ENCODE measurements at places on chromosomes 12 and 14.

- DNase-seq: no peak
Observed at GRCh38 chr12:87924149-87924548, 105.1 kb downstream of the C12orf50 start.

- no peak for DNase-seq
Observed at GRCh38 chr14:88130057-88130432, 125.1 kb downstream of the GPR65 start.

- no peak for DNase-seq
Observed at GRCh38 chr14:71698027-71698426, 234.2 kb upstream of the RGS6 start.

- no peak for DNase-seq
Observed at GRCh38 chr14:51293912-51294389, 53.9 kb downstream of the TMX1 start.

DNA sequence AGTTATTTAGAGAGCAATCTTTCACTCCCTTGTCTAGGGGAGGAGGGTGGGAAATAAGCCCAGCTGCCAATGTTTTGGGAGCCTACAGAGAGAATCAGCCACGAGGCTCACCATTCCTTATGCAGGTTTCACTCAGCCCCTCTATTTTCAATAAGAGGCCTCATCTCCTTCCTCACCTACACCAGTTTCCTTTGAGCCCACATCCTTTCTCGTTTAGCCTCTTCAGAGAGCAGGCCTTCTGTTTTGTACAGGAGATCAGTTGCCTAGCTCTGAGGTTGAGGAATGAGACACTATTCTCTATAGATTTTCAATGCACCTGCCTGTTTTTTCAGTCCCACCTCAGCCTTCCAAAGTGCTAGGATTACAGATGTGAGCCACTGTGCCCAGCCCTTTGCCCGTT lies 17.9 kb downstream of the SNAPC1 start:
- no peak for DNase-seq

GRCh38 chr14:72701237-72701565 lies 192.7 kb downstream of the DPF3 start:
- no peak for DNase-seq

DNA sequence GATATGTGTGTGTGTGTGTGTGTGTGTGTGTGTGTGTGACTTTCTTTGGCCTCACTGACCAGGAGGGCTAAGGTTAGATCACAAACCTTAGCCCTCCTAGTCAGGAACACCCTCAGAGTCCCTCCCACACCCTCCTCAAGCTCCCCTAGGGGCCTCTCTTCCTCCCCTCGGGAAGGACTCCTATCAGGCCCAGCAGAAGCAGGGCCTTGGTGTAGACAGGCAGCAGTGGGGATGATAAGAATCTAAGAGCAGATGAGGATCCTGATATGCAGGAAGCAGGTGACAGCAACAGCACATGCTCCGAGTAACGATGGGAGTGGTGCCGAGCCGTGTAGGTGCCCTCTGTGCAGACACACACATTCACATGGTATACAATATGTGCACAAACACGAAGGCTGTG lies 20.7 kb downstream of the PLEK2 start:
- DNase-seq: no peak

- no peak for DNase-seq
Observed at GRCh38 chr12:71108355-71108754, 49.4 kb downstream of the TSPAN8 start.

- no peak for DNase-seq
Observed at GRCh38 chr14:93094121-93094918, 21.4 kb downstream of the ITPK1 start.

GRCh38 chr14:52900731-52901130 lies 50.1 kb downstream of the FERMT2 start:
- no peak for DNase-seq

GRCh38 chr12:6212086-6212485 lies 11.9 kb downstream of the CD9 start:
- no peak for DNase-seq

DNA sequence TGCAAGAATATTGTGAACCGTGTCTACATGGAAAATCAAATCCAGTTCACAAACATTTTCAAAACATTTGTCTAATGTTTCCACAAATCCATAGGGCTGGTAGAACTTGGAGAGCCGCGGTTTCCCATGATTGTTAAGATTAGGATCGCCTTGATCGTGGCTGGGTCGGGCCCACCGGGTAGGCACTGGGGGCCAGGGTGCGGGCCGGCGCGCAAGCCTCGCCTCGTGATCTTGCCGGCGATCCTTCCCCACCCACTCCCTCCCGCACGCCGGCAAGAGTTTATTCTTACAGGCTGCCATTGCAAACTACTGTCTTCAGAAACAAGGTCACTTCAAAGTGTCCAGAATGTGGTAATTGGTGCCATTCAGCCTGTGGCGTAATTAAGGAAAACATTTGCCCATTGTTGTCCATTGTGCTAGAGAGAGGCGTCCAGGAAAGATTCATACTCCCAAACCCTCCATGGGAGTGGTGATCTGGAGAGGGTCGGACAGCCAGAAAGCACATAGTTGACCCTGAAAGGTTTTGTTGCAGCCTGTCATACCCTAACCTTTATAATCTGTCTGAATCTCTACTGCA lies 95.5 kb downstream of the BORCS5 start:
- no peak for DNase-seq

- no peak for DNase-seq
Observed at GRCh38 chr14:36647824-36648753, 13.6 kb upstream of the PAX9 start.

DNA sequence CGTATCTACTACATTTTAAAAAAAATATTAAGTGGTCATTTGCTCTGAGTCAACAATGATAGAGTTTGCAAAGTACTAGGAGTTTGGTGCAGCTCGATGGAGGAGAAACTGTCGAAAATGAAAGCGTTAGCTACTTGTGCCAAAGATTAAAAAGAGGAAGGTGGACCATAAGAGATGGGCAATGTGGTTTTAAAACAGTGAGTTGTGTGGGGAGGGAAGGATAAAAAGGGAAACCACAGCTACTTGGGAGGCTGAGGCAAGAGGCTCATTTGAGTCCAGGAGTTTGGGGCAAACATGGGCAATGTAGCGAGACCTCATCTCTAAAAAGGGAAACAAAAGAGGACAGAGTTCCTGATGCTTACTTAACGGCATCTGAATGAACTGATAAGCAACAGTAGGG lies 18.2 kb upstream of the STRAP start:
- DNase-seq: no peak

- no peak for DNase-seq
Observed at GRCh38 chr12:53502983-53503728, 2.1 kb downstream of the TARBP2 start.

GRCh38 chr14:68164711-68165113 lies 345.1 kb downstream of the RAD51B start:
- no peak for DNase-seq

DNA sequence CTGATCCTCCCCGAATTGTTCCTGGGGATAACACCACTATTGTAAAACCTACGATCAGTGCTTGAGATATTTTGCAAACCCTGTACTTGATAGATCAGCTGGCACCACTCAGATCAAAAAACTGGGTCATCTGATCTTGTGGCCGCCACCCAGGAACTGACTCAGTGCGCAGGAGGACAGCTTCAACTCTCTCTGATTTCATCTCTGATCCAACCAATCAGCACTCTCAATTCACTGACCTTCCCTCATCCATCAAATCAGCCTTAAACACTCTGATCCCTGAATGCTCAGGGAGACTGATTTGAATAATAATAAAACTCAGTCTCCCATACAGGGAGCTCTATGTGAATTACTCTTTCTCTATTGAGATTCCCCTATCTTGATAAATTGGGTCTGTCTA lies 4.2 kb upstream of the XPOT start:
- DNase-seq: peak; percentile 71

DNA sequence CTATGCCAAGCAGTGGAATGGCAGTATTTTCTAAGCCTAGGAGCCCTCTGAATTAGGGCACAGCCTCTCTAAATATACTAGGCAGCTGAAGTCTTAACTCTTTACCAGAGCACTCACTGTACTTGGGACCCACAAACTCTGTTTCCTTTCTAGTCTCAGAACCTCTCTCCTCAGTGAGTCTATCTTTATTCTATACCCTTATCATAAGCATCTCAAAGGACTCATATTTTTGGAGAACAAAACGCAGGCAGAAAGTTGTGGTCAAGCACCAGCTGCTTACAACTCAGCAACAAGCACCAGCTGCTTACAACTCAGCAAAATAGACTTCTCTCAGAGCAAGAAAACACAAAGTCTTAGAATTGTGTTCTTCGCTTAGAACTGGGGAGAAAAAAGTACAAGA lies 993 bp downstream of the CCDC196 start:
- no peak for DNase-seq

- DNase-seq: no peak
Observed at GRCh38 chr14:92558319-92558718, 44.7 kb downstream of the RIN3 start.

DNA sequence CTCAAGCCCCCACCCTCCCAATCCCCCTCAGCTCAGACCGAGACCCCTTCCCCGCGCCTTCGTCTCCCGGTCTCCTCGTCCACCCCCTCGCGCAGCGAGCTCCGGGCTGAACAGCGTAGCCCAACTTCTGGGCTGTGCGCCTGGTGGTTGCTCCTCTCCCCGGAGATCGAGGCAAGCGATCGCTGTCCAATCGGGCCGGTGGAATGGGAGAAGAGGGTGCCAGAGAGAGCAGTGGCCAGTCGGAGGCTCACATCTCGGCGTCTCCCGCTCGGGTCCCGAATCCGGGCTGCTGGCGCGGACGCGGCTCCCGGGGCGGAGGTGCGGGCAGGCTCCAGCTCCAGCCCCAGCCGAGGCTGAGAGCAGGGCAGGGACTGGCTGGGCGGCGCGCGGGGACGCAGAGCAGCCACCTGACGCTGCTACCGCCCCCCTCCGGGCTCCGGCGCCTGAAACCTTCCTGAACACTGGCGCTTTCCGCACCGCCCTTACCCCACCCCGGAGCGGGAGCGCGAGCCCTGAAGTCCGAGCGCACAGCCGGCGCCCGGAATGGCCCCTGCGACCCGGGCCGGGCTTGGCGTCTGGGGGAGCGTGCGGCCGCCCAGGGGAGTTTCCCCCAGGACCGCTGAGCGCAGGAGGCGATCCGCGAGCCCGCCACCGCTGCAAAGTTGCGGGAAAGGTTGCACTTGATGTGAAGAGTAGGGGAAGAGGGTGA lies 508 bp upstream of the KCNH5 start:
- DNase-seq: no peak

DNA sequence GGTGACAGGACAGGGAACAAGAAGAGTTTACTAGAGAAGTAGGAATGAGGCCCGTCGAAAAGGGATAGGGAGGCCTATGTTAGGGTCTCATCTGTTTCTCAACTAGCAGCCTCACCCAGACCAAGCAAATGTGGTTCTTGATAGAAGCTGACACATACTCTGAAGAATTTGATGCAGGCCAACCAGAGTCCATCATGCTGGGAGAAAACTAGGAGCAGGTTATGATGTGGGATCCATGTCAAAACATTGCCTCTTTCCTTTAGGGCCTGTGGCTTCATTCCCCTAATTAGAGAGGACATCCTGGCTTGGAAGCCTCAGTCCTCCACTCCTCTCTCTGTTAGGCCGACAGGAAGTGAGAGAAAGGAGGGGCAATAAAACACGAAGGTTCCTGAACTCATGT lies 122.8 kb downstream of the NTF3 start:
- DNase-seq: no peak

DNA sequence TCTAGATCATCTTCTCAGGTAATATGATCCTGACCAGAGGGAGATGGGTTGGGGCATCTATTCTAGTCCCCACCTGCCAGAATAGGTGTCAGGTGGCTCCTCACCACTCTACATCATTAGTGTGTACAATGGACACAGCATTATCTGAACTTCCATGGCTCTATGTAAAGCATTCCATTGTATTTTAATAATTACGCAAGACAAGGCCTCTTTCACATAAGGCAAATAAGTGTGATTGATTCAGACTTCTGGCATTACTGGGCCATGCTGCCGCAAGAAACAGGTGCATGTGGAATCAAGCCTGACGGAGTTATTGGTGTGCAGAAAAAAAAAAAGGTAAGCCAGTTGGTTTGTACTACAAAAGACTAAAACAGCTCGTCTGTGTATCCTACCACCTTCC lies 3.1 kb upstream of the DDHD1 start:
- no peak for DNase-seq

DNA sequence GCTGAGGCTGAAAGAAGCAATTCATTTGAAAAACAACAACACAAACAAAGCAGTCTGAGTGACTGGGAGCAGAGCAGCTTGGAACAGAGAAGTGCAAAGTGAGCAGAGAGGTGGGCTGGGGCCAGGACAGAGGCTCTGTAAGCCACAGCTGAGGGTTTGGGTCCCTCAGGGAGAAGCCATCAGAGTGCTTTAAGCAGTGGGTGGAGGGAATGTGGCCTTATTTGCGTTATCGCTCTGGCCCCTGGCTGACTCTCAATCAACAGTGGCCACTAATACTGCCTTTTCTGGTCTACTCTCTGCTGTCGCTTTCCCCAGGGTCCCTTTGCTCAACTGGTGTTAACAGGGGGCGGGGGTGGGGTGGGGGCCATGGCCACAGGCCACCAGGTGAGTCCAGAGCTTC lies 44.2 kb downstream of the IRF2BPL start:
- no peak for DNase-seq

- no peak for DNase-seq
Observed at GRCh38 chr14:59811815-59812214, 58.8 kb downstream of the RTN1 start.

- DNase-seq: peak; percentile 68
Observed at GRCh38 chr14:69358233-69358963, 39.7 kb downstream of the ERH start.

GRCh38 chr12:10191865-10192264 lies 13.0 kb downstream of the TMEM52B start:
- no peak for DNase-seq

DNA sequence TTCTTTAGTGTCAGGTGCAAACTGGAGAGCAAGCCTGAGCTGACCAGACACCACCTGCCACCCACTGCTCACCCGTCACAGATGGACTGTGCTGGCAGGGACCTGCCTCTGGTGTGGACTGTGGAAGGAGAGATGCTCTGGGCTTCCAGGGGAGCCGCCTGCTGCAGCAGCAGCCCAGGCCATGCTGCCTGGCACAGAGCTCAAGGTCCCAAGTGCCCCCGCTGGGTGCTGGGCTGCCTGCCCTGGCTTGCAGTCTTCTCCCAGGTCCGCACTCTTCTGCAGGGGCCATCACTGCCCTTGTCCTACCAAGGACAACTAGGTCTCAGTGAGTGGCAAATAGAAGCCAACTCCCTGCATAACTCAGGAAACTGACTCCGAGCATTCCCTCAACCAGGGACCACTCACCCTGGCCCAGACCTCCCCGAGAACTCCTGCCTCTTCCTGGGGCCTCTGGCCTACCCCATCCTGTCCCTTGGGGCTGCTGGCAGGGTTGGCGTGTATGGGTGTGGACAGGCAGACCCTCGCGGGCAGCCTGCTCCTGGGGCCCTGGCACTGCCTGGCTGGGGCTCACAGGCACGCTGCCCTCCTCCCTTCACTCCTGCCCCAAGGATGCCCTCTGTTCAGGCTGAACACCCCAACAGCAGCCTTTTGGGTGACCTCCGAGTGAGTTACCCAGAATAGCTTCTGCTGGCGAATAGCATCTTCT lies 9.3 kb downstream of the AMN start:
- no peak for DNase-seq

- DNase-seq: no peak
Observed at GRCh38 chr12:7374423-7375144, 69.4 kb downstream of the CD163L1 start.

- no peak for DNase-seq
Observed at GRCh38 chr14:106652494-106652893, 1126.1 kb downstream of the TMEM121 start.

- DNase-seq: no peak
Observed at GRCh38 chr12:14156606-14157005, 175.2 kb upstream of the GRIN2B start.

- no peak for DNase-seq
Observed at GRCh38 chr14:61281948-61282275, 774 bp upstream of the TMEM30B start.
